ENCODE measurements at places on chromosomes 12 and 14.

- no peak for DNase-seq
These were observed 155.0 kb upstream of the RTL1 start for GRCh38 chr14:101058571-101058970.

- DNase-seq = peak; percentile 25
These were observed 264.6 kb downstream of the ALG10 start for GRCh38 chr12:34286934-34287333.

DNA sequence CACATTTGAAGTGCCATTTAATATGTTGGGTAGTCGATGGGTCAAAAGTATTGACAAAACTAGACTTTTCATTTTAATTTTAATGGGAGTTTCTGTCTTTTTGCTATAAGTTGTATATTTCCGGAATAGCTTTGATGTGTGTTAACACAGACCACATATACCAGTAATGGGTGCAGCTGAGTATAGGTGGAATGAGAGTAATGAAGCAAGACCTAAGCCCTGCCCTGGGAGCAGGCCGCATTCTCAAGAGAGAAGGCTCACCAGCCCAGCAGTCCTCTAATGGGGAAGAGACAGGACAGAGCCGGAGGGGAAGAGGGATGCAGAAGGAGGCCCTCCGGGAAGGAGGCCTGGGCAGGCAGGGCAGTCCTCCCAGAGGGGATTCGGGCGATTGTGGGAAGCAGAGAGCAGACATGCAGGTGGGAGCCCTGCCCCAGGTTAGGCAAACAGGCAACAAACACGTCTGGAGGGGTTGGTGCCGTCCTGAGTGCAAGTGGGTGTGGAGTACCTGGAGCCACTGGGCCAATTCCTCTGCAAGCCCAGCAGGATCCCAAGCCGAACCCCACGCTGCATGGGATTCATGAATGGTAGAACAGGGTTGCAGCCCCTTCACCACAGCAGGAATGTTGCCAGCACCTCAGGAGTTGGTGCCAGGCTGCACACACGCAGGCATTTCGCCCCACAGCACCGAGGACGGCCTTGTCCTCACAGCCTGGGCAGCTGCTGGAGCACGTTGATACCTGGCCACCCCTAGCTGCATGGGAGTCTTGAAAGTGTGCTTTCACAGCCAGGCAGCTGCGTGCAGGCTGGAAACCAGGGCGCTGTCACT lies 7.8 kb downstream of the CKB start:
- DNase-seq = peak; percentile 44

DNA sequence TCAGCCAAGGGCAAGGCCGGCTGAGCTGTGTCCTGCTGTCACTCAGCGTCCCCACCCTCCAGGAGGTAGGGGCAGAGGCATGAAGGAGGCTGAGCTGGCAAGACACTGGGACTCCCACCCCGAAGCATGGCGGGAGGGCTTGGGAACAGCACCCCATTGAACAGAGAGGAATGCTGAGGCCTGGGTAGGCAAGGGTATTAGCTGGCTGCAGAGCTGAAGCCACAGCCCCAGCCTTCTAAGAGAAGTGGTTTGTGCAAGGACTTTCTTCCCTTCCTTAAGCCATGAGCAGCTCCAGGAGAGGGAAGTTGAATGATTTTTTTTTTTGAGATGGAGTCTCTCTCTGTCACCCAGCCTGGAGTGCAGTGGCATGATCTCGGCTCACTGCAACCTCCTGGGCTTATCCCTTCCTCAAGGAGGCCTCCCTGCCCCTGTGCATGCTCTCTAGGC lies 6.6 kb upstream of the CFAP73 start:
- no peak for DNase-seq

DNA sequence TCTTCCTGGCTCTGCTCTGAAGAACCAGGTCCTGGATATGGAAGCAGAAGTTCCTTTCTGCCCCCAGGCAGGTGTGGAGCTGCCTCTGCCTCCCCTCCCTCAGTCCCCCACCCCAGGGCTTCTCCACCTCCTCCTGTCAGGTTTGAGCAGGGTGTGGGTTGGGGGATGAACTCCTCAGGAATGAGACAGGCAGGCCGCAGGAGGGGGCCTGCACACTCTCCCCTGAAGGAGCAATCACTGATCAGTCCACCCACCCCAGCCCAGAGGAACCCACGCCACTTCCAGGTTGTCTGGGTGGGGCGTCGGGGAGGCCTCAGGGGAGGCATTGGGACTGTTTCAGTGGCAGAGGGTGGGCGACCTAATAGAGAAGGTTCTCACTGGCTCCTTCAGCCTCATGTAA lies 26.6 kb downstream of the FAIM2 start:
- DNase-seq = no peak

GRCh38 chr14:75747899-75748298 lies 86.9 kb downstream of the TTLL5 start:
- DNase-seq = no peak

- DNase-seq = no peak
These were observed 10.6 kb upstream of the DRAM1 start for GRCh38 chr12:101866615-101867373.

- DNase-seq = no peak
These were observed 287.6 kb downstream of the CEP128 start for GRCh38 chr14:80653956-80654355.

- DNase-seq = peak; percentile 85
These were observed 75.3 kb upstream of the CEP83 start for GRCh38 chr12:94534774-94535509.

- DNase-seq = no peak
These were observed 78.9 kb upstream of the CISTR start for GRCh38 chr12:53830631-53831030.

GRCh38 chr12:81212996-81213696 lies 135.3 kb downstream of the ACSS3 start:
- DNase-seq = no peak

GRCh38 chr12:26810330-26810729 lies 22.7 kb downstream of the ITPR2 start:
- no peak for DNase-seq

- DNase-seq = no peak
These were observed 50.5 kb upstream of the PNMA1 start for GRCh38 chr14:73764406-73765280.

GRCh38 chr12:26195250-26195640 lies at the start of gene SSPN:
TSS of gene SSPN (plus strand) at chr12:26195573. CDS start at chr12:26195673, 100 bp downstream.
- peak; percentile 82 for DNase-seq

GRCh38 chr12:104656383-104656782 lies 199.6 kb downstream of the CHST11 start:
- no peak for DNase-seq

- DNase-seq = peak; percentile 32
These were observed 60.8 kb downstream of the GALNT16 start for GRCh38 chr14:69320581-69321365.

DNA sequence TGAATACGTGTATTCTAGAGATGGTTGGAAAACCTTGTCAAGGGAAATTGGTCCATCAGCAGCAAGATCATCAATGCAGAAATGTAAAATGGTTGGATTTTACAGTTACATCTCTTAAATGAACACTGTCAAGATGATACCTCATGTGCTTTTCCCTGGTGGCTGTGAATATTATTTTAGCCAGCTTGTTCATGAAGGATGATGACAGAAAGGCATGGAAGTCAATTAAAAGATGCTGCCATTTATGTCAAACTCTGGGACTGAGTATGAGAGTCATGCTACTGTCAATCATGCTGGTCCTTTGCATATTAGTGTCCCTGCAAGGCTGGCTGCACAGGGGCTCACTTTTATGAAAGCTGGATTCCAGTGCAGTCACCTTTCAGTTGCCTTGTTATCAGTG lies 10.3 kb upstream of the RERG start:
- no peak for DNase-seq
